Kidney epithelial cell (primary cell): ENCODE measurements at places on chromosomes 1 and 21. TPM values are rescaled to one million over a fixed set of nuclear protein-coding genes. Genes with fewer than 3 reads are reported as not detected.

OR2T33 gene
- not detected in 2 replicates for total RNA-seq

HAO2 gene
- total RNA-seq, result not detected in 2 replicates

DDOST gene
- total RNA-seq, result 327 and 347 TPM in 2 replicates

LCE1A gene
- not detected in 2 replicates for total RNA-seq

TMCO1 gene
- total RNA-seq, result 60.7 and 87.2 TPM in 2 replicates

MTHFR gene
- 23.1 and 26.6 TPM in 2 replicates for total RNA-seq

FAM131C gene
- total RNA-seq, result 0.46 and 0.89 TPM in 2 replicates

PDPN gene
- 12.2 and 19.2 TPM in 2 replicates for total RNA-seq

SPRR2A gene
- total RNA-seq, result 1.0 and 3.9 TPM in 2 replicates

GBP3 gene
- total RNA-seq, result 28.5 and 39.4 TPM in 2 replicates

DMBX1 gene
- 0.04 TPM in 1 of 2 replicates, not detected in the other for total RNA-seq

CFHR1 gene
- total RNA-seq, result not detected in 2 replicates

GPR153 gene
- 11.4 and 12.3 TPM in 2 replicates for total RNA-seq

COL16A1 gene
- total RNA-seq, result 9.2 and 10.8 TPM in 2 replicates
